ENCODE measurements at places on chromosomes 3 and 15.

- DNase-seq = no peak
Measured at GRCh38 chr15:40436892-40437751, 3.6 kb upstream of the BAHD1 start.

DNA sequence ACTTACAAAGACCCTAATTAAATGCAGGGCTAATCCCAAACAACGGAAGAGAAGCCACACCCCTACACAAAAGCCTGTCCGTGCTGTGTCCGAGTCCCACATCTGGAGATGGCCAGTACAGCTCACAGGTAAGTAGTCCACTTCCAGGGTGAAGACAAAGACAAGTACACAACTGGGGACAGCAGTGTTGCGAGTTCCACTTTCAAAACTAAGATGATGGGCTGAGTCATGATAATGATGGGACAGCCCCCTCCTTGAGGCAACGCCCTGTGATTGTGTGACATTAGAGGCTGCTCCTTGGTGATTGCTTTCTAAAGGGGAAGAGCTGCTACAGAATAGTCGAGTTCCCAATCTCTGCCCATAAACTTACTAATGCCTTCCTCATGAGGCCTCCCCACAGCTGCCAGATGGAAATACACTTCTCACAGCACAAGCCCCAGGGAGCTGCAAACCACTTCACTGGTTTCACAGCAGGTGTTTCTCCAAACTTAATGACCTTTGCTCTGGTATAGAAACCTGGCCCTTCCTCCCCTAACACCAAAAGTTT lies 27.6 kb downstream of the RFT1 start:
- DNase-seq = no peak

DNA sequence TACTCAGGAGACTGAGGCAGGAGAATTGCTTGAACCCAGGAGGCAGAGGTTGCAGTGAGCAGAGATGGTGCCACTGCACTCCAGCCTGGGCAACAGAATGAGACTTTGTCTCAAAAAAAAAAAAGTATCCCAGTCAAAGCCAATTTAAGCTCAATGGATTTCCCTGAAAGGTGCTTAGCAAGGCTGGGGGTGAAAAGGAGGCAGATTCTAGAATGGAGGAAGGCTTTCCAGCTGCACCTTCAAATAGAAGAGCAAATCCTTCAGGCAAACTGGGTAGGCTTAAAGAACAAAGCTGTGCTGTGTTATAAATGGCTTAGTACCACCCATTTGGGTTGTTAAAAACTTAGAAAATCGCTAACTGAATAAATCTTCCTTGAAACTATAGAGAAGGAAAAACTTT lies 3.0 kb upstream of the IFT57 start:
- no peak for DNase-seq

DNA sequence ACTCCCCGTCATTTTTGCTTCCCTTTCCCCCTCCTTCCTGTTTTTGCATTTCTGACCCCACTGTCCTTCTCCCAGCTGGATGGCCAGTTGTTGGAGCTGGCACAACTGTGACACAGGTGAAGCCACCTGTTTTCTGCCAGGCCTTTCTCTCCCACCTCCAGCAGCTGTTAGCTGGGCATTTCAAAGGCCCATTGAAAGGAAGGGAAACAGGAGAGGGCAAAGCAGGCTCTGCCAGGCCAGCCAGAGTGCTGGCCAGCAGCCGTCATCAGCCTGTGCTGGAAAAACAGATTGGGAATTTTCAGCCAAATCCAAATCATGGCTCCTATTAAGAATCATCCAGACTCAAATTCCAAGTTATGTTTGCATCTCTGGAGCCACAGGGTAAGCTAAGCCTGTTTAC lies 155.2 kb upstream of the C2CD4B start:
- no peak for DNase-seq

DNA sequence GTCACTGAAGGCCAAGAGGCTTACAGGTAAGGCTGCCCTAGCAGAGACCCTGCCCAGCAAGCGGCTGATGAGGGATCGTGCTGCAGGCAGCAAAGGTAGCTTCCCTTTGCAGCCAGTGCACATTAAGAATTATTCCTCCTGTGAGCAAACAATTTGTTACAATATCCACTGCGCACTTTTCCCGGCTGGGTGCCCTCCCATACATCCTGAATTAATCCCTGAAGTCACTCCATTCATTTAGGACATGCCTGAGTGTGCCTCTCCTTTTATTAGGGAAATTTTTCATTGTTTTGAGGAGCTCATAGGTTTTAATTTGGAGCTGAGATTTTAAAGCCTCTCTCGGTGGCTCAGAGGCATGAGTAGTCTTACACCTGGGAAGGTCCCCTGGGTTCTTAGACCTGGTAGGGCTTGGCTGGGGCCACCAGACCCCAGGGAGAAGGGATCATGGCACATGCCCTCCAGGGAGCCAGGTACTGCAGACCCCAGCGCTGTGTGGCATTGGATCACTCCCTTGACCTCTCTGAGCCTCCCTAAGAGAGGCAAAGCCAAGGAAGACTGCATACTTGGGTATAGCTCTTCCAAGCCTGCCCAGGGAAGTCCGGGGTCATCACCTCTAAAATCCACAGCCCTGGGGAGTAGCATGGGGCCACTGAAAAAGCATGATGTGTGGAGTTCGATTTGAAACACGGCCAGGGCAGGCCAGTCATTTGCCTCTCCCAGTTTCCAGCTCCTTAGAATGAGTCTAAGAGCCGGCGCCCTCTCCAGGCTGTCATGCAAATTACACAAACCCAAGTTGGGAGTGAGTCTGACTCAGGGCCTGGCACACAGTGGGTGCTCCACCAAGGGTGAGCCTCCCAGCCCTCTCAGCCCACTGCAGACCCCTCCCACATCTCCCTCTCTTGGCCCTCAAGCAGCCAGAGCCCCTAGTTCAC lies 151.9 kb upstream of the LINGO1 start:
- no peak for DNase-seq

GRCh38 chr3:130509008-130509407 lies 8.0 kb upstream of the COL6A6 start:
- no peak for DNase-seq

DNA sequence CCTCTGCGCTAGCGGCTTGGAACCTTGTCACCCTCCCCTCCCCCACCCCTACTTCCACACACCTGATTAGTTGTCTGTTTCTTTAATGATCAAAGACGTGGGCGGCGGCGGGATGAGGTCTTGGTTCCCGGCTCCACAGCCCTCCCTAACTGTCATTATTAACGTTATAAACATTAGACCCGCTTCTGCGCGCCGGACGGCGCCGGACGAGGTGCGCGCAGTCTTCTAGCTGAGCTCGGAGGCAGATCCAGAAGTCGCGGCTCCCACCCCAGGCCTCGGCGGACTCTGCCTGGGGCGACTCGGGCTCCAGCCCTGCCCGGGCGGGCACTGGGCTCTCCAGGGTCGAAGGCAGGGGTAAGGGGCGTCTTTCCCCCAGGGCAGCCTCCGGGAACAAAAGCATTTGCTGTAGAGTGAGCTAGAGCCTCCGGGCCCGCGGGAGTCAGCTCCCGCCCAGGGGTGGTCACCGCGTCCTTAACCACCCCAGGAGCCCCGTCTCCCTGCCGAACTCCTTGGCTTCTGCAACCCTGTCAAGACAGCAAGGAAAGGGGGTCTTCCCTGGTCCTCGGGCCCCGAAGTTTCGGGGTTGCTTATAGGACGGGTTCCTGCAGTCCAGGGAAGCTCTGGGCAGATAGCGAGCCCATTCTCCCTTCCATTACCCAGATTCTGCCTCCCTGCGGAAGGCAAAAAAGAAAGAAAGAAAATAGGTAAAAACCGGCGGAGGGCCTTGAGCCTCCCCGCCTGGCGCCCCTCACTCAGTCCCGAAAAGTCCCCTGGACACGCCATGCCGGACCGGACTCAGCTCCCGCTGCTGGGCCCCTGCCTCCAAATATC lies 2.2 kb upstream of the ISLR2 start:
- DNase-seq = peak; percentile 40

GRCh38 chr3:133478624-133479023 lies 78.8 kb downstream of the BFSP2 start:
- DNase-seq = no peak

DNA sequence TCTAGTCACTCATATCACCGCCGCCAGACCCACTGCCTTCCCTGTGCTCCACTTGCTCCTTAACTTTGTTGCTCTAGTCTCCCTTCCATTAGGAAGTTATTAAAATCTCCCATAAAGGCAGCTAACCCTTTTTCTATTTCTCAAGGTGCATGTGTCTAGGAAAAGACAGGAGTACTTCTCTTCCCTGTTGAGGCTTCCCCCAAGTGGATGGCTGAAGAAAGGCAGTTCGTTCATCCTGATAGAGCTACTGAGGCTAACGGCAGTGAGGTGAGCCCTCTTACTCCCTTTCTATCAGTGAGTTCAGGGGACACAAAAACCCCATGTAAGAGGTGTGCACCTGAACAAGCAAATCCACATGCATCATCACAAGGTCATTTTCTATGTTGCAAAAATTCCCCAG lies 397.8 kb downstream of the IGSF11 start:
- peak; percentile 2 for DNase-seq

DNA sequence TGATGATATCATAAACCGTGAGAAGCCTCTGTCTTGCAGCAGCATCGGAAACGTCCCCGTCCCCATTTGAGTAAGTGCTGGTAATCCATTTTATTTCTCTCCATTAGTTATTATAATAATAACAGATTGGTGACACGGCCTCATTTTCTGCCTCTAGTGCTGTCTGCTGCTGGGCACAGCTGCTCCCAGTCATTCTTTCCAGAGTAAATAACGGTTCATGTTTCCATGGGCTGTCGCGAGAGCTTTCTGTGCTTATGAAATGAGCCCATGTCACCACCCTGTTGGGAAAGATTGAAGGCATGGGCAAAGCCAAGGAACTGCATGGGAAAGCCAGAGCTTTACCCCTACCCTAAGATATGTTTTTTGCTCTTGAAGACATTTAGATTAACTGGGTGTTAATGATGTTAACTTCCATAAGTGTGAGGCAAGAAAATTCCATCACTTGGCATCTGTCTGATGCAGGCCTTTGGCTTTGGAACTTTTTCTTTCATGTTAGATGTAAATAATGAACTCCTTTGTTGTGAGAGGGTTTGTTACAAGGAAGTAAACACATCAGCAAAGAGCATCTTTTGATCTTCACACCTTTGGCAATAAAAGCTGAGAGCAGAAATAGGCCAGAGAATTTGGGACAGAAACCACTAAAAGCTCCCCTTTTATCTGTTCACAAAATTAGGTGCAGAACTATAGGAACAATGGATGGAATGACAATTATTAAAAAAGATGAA lies 141.8 kb downstream of the FILIP1L start:
- peak; percentile 21 for DNase-seq

DNA sequence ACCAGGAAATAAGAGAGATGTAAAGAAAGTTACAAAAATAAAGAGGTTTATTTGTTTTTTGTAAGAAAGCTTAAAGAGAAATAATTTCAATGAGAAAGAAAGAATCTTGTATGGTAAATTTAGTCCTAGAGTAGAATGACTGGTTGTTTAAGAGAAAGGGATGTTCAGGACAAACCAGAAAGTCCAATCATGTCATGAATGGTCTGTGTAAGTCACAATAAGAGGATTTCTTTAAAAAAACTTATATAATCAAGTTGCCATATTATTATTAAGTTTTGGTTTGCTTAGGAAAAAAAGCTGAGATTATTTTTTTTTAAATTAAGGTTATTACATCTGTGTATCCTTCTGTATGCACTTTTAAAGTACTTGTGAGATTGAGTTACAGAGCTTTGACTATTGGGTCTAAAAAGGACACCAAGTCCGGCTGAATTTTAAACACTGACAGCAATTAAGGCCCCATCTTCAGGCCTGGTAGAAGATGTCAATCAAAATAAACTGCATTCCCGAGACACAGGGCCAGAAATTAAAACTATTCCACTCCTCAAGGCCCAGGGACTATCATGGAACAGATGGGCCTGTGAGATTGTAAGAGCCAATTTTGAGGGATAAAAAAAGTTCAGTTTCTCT lies 12.2 kb downstream of the ERICH6 start:
- DNase-seq = no peak

GRCh38 chr15:97680606-97681220 lies 279.8 kb upstream of the ARRDC4 start:
- no peak for DNase-seq

GRCh38 chr3:55615694-55616295 lies 128.7 kb upstream of the WNT5A start:
- DNase-seq = no peak

- DNase-seq = no peak
Measured at GRCh38 chr15:89018207-89018606, 70.0 kb upstream of the ABHD2 start.

DNA sequence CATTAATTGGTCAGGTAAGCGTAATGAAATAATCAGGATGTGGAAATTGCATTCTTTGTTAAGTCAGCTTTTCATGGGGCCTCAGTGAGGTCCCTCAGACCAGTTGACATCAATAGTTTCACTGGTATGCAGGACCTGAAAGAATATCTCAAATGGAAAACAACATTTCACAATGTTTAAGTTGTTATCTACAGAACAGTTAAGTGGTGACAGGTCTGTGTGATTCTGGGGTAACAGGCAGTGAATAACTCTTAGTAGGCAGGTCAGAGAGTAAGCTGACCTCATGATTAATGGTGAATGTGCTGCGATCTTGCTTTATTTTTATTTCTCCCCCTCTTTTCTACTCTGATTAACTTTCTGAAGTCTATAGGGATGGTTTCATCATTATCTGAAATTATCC lies 28.9 kb upstream of the ACP3 start:
- no peak for DNase-seq

- DNase-seq = no peak
Measured at GRCh38 chr3:16147220-16147994, 27.1 kb upstream of the GALNT15 start.

- no peak for DNase-seq
Measured at GRCh38 chr3:101824702-101825101, 24.6 kb upstream of the NFKBIZ start.

DNA sequence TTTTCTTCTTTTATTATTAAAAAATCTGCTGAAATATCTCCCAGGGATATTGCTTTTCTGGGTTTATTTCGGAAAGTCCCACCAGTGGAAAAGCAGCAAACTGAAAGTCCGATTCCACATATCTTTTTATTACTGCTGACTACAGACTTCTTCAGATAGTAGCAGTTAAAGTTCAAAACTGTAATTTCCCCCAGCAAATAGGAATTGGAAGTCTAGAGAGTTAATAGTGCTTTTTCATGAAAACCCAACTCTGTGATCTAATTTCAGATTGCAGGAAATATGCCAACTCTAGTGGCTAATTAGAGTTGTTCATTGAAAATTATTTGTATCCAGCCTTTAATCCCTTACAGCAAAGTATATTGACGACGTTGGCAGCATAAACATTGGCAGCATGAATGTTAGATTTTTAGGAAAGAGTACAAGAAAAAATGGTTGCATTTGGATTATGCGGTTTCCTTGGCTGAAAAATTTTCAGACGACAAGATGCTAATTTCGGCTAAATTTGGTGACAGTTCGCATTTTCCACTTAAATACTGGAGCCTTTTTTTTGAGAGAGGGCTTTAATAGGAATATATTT lies 472.9 kb upstream of the CBLB start:
- no peak for DNase-seq

DNA sequence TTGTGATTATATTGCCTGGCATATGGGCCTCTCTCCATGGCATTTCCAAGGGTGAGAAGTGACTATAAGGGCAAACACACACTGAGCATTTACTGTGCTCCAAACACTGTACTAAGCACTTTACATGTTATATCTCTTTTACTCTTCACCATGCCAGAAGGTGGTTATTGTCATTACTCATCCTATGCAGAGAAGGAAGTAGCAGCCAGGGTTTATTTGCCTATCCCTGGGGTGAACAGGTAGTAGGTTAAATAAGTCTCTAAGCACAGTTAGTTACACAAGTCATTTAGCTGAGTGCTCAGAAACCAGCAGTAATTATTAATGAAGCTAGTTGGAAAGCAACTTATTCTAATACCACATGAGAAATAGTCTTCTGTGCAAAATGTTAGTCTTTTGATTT lies 109.9 kb upstream of the SYNPR start:
- no peak for DNase-seq

- DNase-seq = no peak
Measured at GRCh38 chr15:78637776-78638435, 3.1 kb downstream of the CHRNB4 start.

- no peak for DNase-seq
Measured at GRCh38 chr3:50251220-50251619, 15.2 kb downstream of the GNAI2 start.
